ENCODE measurements at places on chromosomes 5 and 9.

- DNase-seq, result no peak
Observed at GRCh38 chr5:38921174-38921573, 75.4 kb downstream of the OSMR start.

DNA sequence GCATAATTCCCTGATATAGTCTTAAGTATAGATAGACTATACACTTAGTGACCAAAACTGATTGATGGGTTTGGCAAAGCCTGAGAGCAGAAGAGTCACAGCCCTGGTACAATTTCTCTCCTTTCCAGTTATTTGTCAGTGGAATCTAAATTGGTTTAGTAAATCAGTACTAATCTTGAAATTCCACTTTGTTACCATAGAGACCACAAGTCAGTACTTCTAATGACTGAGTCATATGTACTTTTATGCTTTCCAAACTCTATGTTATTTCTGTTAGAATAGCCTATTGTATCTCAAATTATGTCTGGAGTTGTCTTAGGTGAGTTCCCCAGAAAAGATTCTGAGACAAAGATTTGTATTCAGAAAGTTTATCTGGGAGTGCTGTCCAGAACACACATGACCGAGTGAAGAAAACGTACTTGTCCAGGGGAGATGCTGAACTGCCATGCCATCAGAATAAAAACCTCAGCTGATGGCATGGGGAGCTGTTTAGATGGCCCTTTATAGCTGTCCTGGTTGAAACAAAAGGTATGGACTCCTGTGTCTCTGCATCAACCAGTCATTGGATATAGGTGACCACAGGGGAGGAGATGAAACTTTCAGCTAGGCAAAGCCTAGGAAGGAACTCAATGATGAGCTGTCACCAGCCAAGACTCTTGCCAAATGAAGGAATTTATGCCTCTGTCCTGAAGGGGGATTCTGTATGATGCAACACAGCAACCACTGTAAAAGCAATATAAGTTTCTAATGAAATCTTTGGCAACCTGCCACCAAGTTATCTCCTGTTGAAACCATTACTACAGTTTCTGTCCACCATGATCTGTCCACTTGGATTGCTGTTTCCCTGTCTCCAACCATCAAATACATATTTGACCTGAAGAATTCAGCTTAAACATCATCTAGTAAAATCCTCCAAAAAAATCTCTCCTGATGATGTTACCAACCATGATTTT is 18.0 kb upstream of the SMC2 start:
- DNase-seq, result no peak

DNA sequence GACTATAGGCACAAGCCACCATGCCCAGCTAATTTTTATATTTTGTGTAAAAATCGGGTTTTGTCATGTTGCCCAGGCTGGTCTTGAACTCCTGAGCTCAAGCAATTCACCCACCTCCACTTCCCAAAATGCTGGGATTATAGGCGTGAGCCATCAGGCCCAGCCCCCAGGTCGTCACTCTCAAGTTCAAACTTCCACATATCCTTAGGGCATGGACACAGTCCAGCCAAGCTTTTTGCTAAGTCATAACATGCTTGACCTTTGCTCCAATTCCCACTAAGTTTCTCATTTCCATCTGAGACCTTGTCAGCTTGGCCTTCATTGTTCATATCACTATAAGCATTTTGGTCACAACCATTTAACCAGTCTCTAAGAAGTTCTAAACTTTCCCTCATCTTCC is 43.9 kb upstream of the ARAP3 start:
- DNase-seq, result no peak

- DNase-seq, result no peak
Observed at GRCh38 chr5:160318409-160318808, 6.0 kb upstream of the CCNJL start.

GRCh38 chr5:135375040-135375793 is 23.8 kb downstream of the MACROH2A1 start:
- no peak for DNase-seq

DNA sequence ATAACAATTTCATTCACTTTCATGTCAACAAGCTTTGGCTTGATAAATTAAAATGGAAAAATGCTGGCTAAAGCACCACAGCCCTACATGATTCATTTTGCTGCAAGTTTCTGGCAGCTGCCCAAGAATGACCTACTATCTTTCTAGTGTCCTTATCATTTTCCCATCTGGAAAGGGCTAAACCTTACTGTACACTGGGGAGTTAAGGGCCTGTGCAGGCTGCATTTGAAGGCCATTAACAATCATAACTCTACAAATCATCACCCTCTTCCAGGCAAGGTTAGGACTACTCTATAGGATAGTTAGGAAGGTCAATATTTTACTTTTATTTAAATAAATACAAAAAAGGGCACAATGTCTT is 579.7 kb upstream of the ZNF608 start:
- no peak for DNase-seq

DNA sequence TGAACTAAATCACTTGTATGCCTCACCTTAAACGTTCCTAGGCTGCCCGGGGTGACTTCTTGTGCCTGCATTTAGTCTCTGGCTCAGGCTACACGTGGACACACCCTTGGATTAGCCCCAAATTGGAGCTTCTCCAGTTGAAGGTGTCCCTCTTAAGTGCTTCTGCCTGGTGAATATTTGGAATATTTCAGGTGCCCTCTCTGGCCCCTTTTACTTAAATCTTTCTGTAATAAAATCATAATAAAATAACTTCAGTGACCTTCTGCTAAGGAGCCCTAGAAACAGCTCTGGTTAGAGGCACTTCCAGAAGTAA is 74.3 kb upstream of the KLF9 start:
- no peak for DNase-seq

DNA sequence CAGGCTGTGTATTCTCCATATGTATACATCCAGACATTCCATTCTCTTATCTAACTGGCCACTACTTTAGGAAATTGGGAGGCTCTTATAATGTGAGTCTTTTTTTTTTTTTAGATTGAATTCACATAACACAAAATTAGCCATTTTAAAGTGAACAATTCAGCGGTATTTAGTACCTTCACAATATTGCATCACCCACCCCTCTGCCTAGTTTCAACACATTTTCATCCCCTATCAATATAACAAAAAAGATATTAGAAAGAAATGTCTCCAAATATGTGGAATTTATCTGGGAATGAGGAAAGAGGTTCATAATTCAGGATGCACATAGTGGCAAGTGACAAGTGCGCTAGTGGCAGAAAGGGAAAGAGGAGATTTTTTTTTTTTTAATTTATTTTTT is 228.5 kb downstream of the ICE1 start:
- DNase-seq, result no peak

GRCh38 chr9:124007565-124008302 is 3.8 kb upstream of the LHX2 start:
- DNase-seq, result no peak

DNA sequence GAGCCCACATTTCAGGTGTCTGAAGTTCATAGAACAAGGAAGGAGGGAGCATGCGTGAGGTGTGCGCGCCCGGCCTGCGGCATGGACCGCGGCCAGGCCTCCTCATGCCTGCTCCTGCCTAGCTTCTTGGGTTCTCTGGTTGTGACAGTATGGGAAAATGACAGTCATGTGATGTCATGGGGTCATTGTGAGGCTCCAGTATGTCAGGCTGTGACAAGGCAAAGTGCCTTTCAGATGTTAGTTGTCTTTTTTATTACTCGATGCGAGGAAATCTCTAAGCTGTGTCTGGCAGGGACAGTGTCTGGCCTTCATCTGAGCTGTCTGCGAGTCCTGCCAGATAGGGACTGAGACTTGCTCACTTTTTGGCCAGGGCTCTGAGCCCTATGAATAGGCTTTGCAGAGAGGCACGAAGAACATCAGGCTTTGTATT is 13.3 kb downstream of the UCK1 start:
- DNase-seq, result no peak

Data from activated CD8-positive, alpha-beta memory T cell treated with anti-CD3 and anti-CD28 coated beads for 1 hour (primary cell).